ENCODE measurements at places on chromosomes 7 and 10.

DNA sequence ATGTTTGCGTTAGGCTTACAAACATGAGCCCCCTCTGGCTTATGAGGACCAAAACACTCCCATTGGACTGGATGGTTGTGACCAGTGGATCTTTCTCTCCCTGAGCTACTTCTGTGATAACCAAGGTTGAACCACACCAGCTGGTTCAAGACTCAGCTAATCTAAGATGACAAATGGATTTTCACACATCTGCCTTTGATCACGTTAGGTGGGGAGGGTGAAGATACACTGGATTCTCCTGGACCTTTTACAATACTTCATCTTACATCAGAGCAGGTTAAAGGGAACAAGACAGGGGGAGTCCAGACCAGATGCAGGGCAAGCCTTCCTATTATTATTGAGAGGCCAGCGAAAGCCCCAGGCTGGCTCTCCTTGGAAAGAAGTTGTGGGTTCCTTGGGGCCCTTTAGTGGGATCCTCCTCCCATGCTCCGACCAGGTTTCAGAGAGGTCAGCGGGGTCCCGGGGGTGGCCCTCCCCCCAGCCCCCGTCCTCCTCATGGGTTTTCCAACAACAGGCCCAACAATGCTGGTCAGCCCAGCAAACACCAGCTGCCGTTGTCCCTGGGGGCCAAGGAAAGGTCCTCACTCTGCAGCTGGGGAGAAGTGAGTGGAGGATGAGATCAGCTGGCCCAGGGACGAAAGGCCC, 2.8 kb downstream of the GFRA1 start:
- peak; percentile 56 for DNase-seq

GRCh38 chr7:4612939-4613841, 68.9 kb upstream of the FOXK1 start:
- DNase-seq: peak; percentile 17

DNA sequence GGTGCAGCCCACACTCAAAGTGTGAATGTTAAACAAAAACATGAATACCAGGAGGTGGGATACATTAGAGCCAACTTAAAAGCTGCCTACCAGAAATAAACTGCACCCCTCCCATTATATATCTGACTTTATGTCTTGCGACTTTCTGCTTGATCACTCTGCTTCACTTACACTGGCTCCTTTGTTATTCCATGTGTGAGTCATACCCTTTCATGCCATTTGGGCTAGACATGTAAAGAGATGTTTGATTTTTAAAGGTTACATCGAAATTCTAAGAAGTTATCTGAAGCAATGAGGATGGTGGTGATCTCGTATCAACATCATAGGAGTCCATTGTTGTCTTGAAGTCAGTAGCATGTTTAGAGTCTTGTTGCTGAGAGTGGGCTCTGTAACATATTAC, 31.6 kb upstream of the ETV1 start:
- DNase-seq: no peak

- DNase-seq: no peak
Observed at GRCh38 chr10:24229909-24230308, 21.0 kb downstream of the KIAA1217 start.

DNA sequence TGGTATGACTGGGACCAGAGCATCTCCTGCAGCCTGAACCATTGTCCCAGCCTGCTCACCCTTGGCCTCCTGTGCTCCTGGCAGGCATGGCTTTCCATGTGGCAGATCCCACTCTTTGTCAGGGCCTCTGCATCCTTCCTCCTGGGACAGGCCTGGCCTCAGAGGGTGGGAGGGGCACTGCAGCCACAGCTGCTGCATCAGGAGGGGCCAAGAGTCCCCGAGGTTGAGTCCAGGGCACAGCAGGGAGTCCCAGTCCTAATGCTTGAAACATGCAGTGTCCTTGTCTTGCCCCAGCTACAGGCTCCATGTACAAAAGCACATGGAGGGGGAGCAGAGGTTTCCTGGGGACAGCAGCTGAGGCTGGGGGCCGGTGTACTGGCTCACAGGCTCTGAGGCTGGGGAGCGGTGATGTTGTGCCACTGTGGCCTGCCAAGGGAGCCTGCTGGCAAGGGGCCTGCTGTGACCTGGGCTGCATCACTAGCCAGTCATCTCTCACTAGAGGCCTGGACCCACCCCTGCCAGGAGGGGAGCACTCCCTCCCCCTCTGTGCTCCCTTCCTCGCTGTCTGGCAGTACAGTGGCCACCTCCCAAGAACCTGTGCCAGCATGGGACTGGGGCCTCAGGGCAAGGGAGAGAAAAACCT, 144.8 kb downstream of the ZNF248 start:
- DNase-seq: no peak

DNA sequence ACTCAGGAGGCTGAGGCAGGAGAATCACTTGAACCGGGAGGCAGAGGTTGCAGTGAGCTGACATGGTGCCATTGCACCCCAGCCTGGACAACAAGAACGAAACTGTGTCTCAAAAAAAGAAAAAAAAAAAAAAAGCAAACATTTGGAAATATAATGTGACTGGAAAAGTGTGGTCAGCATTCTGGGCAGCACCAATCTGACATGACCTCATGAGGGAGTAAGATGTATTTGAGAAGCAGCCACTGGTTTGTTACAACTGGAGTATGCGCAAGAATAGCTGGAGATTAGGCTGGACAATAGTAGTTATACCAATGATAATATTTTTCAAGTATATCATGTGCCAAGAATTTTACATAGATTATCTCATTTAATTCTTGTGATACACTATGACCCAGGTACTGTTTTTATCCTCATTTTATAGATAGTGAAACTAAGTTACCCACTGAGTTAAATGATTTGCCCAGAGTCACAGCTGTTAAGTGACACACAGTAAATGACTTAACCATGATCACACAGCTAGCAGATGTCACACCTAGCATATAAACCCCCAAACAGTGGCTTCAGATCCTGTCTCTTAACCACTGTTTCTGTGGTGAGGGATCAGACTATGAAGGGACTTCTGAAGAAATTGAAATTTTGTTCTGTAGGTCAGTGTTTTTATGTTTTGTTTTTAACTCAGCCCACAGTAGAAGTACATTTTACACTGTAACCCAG, 11.1 kb downstream of the MCU start:
- no peak for DNase-seq

DNA sequence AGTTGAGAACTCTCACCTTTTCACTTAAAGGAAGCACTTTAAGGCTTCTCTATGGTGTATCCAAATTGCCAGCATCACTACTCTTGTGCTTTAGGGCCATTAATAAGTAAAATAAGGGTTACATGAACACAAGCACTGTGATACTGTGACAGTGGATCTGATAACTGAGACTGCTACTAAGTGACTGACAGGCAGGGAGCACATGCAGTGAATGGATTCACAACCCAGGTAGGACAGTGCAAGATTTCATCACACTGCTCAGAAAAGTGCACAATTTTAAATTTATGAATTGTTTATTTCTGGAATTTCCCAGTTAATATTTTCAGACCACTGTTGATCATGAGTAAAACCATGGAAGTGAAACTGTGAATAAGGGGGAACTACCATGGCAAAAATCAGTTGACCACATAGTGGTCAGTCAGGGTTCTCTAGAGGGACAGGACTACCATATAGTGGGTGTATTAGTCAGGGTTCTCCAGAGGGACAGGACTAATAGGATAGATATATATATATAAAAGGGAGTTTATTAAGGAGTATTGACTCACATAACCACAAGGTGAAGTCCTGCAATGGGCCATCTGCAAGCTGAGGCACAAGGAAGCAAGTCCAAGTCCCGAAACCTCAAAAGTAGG, 20.9 kb upstream of the CYP51A1 start:
- DNase-seq: no peak

GRCh38 chr10:96651998-96652431, 65.2 kb upstream of the TM9SF3 start:
- no peak for DNase-seq

GRCh38 chr7:127530148-127530547, 55.2 kb downstream of the GCC1 start:
- no peak for DNase-seq

GRCh38 chr10:6912424-6912823, 332.3 kb upstream of the PRKCQ start:
- peak; percentile 76 for DNase-seq

- no peak for DNase-seq
Observed at GRCh38 chr7:150357771-150358427, 10.7 kb upstream of the REPIN1 start.

DNA sequence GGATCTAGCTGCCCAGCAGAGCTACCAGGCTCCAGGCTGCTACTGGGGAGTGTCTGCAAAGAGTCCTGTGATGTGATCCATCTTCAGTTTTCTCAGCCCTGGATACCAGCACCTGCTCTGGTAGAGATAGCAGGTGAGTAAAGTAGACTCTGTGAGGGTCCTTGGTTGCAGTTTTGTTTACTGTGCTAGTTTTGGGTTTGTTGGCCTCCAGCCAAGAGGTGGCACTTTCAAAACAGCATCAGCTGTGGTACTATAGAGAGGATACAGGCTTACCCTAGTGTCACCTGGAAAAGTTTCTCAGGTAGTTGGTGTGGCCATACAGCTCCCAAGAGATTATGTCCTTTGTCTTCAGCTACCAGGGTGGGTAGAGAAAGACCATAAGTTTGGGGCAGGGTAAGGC, 56.3 kb downstream of the MTERF1 start:
- no peak for DNase-seq

- DNase-seq: peak; percentile 93
Observed at GRCh38 chr10:126749015-126749655, 78.6 kb upstream of the C10orf90 start.

DNA sequence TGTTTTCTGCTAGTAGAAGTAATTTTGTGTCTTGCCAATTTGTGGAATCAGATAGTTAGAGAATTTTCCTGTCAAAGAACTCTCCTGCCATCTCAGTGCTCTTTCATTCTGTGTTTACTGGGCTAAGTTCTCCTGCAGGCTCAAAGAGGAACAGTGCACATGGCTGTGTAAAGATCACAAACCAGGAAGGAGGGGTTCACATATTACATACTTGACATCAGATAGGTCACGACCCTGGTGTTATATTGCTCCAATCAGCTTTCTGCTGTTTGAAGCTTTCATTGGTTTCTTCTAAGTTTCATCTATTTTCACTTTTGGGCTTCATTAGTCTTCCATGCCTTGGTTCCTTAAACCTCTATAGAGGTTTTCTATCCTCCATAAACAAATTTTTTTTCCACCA, 13.5 kb upstream of the ELMO1 start:
- DNase-seq: no peak

DNA sequence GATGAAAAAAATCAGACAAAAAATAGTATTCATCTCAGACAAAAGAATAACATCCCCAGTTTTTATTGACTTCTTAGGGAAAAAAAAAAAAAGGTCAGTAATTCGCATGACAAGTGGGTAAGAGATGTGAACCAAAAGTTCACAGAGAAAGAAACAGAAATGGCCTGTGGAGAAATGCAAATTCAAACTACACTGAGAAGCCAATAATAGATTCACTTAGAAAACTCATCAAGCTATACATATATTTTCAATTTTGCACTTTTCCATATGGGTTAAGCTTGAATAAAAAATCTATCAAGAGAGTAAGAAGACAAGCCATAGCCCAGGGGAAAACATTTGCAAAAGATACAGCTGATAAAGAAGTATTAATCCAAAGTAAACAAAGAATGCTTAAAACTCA, 28.0 kb downstream of the HERC4 start:
- DNase-seq: no peak

- peak; percentile 42 for DNase-seq
Observed at GRCh38 chr10:110725801-110726630, 81.9 kb downstream of the RBM20 start.

DNA sequence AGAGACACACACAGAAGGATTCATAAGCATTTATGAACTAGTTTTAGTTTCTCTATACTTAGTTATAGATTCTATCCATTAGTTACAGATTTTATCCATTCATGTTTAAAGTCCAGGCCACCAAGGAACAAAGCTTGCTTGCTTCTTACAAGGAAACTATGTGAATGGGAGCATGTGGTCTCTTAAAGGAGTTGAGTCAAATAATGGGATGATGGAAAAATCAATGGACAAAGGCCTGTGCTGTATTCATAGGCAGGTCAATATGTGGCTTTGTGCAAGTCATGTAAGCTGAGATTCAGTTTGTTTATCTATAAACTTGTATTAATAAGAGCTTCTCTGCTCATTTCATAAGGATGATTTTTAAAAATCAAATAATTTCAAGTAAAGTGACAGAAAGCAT, 172.8 kb upstream of the CDK1 start:
- no peak for DNase-seq

GRCh38 chr7:4765776-4766490, 9.5 kb upstream of the AP5Z1 start:
- DNase-seq: no peak

- no peak for DNase-seq
Observed at GRCh38 chr10:124001391-124002148, 91.8 kb downstream of the CHST15 start.

DNA sequence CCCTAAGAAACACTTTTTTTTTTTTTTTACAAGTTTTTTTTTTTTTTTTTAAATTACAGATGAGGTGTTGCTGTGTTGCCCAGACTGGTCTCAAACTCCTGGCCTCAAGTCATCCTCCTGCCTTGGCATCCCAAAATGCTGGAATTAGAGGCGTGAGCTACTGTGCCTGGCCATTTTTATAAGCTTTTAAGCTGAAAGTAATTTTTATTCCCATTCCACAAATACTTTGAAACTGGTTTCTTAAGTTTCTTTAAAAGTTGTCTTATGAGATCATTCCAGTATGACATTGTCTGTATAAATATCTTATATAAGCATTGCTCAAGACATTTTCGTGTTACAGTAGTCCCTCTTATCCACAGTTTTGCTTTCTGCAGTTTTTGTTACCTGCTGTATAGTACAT, 61.4 kb upstream of the CYP26C1 start:
- no peak for DNase-seq

DNA sequence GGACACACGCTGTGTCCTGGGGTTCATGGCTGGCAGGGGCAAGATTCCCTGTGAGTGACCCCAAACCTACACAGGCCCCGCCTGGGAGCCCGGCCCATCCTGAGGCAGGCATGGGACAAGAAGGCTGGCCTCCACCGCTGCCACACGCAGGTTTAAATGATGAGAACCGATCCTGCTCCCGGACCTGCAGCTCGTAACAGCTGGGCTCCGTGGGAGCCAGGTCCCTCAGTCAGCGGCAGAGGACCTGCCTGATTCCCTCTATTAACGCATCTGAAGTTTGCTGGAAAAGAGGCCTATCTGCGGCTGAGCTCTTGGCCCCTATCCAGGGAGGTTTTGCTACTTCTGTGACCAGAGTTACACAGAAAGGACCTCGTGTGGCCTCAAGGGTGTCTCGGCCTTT, 112.3 kb downstream of the VIPR2 start:
- DNase-seq: no peak

DNA sequence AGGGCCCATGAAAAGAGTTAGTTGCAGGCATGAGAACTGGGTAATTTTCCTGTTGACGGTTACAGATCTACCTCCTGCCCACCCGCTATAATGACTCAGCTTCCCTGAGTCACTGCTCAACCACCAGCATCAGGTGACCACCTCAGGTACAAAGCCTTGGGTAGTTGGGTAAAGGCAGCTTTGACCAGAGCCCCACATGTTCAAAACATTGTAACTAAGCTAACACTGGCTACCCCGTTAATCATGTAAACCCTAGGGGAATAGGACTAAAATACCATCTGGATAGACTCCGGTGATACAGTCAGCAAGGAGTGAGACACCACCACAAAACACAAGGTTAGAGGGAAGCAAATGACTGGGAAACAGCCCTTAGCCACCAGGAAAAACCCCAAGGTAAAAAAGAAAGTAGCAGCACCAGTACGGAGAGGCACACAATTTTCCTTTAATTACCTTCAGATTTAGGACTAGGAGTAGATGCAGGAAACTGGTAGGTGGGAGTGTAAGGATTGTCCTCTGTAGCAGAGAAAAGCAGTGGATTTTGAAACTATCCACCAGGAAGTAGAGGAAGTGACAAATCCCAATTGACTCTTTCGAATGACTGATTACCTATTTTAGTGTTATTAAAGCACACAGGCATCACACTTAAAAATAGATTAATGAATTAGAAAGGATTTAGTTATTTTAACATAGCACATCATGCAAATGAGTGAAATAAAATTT, 103.5 kb upstream of the PDLIM1 start:
- DNase-seq: no peak

Measured in eye (tissue), 1 donor.